ENCODE measurements at places on chromosomes 13 and 19.

DNA sequence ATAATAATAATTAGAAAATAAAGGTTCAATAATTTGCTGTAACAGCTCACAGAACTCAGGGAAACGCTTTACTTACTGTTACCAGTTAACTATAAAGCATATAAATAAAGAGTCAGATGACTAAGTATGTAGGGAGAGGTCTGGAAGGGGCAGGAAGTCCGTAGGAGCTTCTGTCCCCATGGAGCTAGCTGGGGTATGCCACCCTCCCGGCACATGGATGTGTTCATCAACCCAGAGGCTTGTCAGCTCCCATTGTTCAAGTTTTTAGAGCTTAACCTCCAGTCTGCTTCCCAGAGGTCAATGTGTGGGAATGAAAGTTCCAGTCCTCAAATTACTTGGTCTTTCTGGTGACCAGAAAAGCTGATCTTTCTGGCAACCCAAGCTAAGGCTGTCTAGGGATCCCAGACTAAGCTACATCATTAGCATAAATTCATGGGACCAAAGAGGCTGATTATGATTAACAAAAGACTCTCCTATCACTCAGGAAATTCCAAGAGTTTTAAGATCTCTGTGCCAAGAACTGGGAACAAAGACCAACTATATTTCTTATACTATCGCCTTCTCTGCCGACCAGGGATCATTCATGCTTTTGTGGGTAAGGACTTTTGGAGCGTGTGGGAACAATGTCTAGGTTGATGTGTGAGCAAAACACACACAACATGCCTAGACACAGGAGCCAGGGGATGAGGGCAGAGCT is 31.7 kb upstream of the ZNF507 start:
- DNase-seq = no peak

GRCh38 chr13:27834095-27834494 is 41.8 kb downstream of the GSX1 start:
- DNase-seq = no peak

DNA sequence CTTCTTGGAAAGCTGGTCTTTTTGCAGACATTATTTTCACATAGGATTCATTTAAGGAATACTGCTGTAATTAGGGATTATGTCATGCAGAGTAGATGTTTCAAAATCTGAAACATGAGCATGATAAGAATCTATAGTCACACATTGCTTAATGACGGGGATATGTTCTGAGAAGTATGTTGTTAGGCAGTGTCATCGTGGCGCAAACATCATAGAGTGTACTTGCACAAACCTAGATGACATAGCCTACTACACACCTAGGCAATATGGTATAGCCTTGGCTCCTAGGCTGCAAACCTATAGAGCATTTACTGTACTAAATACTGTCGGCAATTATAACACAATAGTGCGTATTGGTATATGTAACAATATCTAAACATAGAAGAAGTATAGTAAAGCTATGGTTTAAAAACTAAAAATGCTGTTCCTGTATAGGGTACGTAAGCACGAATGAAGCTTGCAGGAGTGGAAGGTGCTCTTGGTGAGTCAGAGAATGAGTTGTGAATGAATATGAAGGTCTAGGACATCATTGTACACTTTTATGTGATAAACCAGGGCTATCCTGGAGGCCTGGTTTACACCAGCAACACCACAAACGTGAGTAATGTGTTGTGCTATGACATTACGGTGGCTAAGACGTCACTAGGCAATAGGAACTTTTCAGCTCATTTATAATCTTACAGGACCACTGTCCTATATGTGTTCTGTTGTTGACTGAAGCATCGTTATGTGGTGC is 283.1 kb downstream of the MTUS2 start:
- DNase-seq = no peak

DNA sequence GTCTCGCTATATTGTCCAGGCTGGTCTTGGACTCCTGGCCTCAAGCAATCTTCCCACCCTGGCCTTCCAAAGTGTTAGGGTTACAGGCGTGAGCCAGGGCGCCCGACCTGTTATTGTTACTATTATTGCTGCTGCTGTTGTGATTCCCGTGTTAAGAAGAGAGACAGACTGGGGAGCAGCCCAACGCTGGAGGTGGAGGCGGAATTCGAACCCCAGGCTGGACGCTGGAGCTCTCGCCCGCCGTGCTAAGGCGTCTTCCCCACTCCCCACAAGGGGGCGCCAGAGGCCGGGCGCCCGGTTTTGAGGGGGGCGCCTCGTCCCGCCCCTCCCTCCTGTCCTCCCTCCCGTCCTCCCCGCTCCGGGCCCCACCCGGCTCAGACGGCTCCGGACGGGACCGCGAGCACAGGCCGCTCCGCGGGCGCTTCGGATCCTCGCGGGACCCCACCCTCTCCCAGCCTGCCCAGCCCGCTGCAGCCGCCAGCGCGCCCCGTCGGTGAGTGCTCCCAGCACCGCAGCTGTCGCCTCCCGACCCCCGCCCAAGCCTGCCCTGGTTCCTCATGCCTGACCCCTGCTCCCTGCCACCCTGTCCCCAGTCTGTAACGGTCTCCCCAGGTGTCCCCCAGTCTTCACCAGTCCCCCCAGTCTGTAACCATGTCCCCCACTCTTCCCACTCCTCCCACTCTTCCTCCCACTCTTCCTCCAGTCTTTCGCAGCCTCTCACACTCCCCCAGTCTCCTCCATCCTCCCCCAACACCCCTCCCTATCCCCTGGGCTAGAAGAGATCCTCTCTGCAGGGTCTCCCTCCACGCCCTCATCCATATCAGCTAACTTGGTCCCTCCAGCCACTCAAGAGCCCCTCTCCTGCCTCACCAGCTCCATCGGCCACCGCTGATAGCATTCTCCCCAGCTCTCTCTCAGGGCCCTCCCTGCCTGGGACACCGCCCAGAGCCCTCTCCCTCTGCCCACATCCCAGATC is at the start of gene EHD2:
Gene EHD2 (plus strand): TSS at position 377 of the 976 bp plus-strand sequence. CDS start 3,191 bp downstream, outside the sequence.
- peak; percentile 68 for DNase-seq
